Fibroblast of lung (primary cell): ENCODE measurements at places on chromosomes 3 and 15.

DNA sequence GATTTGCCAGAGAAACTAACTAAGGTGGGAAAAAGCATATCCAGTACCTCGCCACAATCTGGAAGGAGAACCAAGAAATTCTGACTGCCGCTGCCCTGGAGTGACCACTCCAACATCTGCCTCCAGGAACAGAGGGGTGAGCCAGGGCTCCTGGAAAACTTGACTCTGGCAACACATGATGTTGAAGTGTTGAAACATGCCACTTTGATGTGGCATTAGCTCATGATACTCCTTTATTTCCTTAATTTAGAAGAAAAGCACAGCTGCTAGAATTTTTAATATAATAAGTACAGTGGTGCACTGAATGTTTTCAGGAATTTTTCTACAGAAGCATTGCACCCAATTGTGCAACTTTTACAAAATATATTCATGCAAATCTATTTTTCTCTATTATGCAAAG, 109.9 kb upstream of the BCL6 start:
- DNase-seq = no peak

GRCh38 chr15:31510057-31510456, 183.4 kb downstream of the KLF13 start:
- no peak for DNase-seq

- peak; percentile 1 for DNase-seq
Measured at GRCh38 chr3:144875211-144875610, 903.6 kb downstream of the DIPK2A start.

- DNase-seq = no peak
Measured at GRCh38 chr15:98713585-98714001, 65.3 kb downstream of the IGF1R start.

DNA sequence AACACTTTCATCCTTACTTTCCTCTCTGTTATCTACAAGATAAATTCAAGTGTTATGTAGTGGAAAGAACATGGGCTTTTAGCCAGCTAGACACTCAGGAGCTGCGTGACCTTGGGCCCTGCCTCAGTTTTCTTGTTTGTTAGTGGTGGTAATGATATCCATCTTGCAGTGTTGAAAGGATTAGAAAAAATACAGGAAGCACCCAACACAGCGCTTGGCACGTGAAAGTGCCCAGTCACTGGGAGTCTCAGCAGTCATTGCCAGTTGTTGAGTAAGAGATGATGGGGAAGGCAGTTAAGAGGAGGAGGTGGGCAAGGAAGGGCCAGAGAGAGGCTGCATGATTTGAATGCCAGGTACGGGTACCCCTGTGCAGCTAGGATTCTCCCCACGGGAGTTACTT, 5.3 kb downstream of the PDIA5 start:
- no peak for DNase-seq
